H54 (cell line): ENCODE measurements at places on chromosomes 3 and 15.

DNA sequence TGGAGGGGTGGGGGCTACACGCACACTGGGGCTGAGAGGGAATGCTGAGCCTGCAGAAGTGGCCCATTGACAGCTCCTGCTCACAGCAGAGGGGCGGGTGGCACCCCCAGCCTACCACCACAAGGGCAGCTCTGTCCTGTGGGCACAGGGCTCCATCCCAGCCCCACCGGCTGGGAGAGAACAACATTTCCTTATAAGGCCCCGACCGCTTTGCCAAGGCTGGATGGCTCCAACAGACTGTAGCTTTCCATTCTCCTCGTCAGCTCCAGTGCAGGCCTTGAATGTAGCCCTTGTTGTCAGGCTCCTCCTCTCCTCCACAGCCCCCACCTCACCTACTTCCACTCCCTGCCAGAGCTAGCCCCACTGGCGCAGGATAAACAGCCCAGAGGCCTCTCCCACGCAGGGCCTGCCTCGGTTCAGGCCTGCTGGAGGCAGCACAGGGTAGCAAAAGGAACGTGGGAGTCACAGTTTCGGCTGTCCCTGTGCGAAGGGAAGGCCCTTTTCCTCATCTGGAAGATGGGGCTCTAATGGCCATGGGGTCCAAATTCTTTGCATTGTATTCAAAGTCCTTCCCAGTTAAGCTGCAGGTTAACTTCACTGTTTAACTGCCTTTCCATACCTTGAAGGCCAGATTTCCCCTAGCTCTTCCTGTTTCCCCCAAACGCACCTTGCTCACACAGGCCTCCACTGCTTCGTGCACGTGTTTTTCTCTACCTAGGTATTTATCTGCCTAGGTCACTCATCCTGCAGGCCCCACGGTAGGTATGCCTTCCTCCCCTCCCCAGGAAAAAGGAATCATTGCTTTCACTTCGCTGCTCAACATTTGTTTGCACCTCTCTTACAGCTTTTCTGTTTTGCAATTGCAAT is 101.6 kb upstream of the LPP start:
- no peak for DNase-seq

GRCh38 chr3:141839389-141839788 is 37.1 kb upstream of the ATP1B3 start:
- no peak for DNase-seq

DNA sequence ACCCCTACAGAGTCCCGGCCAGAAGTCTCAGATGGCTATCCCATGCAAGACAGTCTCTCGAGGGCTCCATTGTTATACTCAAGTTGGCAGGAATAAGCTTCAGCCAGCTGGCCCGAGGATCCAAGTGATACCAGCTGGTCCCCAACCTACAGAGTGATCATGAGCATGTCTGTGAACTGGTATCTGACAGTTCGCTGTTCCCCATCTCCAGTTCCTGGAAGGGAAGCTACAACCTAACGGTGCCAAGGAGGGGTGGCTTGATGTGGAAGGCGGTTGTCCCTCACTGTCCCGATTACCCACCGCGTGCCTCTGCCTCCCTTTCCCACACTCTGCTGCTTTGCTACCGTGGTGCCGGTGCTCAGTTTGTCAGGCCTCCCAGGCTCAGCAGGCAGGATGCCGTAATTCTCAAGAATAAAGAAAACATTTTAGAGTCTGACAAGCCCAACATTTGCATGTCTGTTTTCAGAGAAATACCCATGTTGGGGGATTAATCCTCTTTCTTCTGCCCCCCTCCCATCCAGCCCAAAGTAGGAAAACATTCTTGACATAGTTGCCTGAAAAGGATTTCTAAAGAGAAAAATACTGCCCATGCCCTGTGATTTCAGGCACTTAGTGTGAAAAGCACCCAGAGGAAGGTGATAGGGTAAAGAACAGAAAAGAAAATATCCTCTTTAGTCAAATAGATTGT is 49.4 kb upstream of the HES1 start:
- no peak for DNase-seq

DNA sequence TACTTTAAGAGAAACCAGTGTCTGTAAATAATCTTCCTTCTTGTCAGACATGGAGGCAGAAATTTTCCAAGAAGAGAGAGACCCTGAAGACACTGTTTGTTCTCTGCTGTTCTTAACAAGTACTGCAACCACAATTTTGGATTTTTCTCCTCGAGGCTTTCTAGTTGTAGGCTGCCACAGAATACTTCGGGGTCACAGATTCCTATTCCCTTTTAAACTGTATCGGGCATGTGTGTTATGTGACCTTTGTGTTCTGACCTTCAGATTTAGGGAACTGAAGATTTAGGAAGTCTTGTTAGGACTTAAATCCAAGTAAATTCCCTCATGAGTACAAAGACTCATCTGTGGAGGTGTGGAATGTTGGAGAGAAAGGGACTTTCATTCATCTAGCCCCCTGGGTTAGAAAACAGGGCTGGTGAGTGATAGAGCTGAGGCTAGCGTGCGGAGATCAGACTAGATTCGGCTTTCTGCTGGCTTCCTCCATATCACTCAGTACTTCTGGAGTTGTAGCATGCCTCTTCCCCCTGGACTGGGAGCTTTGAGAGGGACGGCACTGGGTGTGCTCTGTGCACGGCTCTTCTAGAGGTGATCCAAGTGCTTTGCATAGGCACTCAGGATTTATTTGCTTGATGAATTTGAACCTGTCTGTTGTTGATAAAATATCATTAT is 237.0 kb downstream of the LPP start:
- DNase-seq = no peak

GRCh38 chr15:66735909-66736305 is 33.9 kb downstream of the SMAD6 start:
- DNase-seq = no peak

- DNase-seq = no peak
Observed at GRCh38 chr3:165111401-165111800, 33.1 kb upstream of the SI start.

GRCh38 chr3:5128849-5129248 is 6.8 kb downstream of the ARL8B start:
- no peak for DNase-seq

GRCh38 chr3:153889905-153890334 is 231.3 kb upstream of the ARHGEF26 start:
- DNase-seq = no peak

DNA sequence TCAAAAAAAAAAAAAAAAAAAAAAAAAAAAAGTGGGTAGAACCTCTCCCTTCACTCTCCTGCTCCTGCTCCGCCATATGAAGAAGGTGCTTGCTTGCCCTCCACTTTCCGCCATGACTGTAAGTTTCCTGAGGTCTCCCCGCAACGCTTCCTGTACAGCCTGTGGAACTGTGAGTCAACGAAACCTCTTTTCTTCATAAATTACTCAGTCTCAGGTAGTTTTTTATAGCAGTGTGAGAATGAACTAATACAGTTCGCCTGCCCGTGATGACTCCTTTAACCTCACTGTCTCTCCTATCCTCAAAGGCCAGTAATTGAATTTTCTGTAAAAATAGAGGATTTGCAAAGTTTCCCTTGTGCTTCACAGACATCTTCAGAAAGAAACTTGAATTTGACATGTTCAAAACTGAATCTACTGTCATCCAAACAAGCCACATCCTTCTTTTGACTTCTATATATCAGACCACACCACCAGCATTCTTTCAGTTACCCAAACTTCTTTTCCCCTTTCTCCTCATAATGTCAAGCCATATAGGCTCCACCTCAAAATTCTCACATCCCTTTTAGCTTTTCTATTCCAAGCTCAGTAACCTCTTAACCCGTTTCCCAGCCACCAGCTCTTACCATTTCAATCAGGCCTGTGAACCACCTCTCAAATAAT is 44.3 kb downstream of the P2RY1 start:
- DNase-seq = no peak

GRCh38 chr3:142332390-142332789 is 107.0 kb upstream of the GK5 start:
- DNase-seq = no peak

DNA sequence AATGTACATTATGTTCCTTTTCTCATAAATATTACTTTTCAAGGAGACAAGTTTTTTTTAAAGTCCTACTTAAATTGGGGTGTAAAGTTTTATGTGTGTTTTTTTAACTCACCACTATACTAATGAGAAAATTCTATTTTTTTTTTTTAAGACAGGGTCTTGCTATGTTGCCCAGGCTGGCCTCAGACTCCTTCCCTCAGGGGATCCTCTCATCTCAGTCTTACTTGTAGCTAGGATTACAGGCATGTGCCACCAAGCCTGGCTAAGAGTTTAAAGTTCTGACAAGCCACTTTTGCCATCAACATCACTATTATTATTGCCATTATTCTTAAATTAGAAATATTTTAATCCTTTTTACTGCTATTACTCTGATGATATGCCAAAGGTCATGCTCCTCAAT is 7.7 kb downstream of the TSPAN3 start:
- DNase-seq = no peak

DNA sequence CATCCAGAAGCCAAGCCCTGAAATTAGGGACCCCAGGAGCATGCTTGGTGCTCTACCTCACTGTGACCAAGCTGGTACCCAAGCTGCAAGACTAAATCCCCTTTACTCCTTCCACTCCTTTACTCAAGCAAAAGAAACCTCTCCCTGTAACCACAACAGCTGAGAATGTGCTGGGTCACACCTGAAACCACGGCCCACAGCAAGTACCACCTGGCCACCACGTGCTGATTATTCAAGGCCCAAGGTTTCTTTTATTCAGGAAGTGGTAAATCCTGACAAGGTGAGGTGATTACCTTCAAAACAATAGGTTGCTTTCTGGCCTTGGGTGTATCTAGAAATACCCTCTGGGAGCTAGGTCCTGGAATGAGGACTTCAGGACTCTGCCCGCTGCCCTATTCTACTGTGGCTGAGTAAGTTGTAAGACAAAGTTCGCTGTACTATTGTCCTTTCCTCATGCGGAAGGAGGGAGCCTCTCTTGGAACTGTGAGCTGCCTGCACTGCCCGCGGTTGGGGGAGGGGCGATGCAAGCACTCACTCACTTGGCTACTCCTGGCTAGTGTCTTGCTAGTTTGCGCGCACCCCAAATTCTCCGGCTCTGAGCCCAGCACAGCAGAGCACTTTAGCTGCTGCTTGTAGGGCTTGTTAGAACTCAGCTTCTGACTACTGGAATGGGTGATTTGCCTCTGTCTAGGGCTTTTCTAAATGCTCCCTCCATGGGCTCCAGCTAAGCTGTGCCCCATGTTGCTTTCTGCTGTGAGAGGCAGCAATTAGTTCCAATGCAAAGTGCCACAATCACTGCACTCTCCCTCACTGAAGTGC is 487.1 kb upstream of the CNTN3 start:
- no peak for DNase-seq

DNA sequence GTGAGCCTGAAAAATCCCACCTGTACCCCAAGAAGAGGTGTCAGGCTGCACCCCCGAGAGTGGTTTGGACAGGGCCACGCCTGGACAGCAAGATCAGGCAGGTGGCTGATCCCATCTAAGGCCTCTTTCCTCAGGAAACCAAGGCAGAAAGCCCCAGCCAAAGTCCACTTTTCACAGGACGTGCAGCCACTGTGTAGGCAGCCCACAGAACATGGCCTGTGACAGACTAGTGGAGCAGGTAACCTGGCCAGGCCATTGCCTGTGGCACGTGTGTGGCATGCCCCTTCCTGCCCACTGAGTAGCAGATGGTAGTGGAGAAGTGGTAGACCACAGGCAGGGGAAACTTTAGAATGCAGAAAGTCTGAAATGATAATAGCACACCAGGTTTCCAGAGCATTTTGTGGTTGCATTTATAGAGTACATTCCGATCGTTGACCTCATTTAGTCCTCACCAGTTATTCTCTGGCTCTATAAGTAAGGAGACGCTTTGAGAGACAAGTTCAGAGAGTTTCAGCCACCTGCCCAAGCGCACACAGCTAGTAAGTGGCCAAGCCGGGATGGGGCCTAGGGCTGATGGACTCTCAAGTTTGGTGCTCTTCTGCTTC is 68.7 kb downstream of the AAGAB start:
- no peak for DNase-seq

GRCh38 chr3:61141697-61142096 is 109.6 kb downstream of the FHIT start:
- no peak for DNase-seq

GRCh38 chr15:51840692-51841091 is 11.2 kb downstream of the TMOD3 start:
- DNase-seq = no peak

- DNase-seq = no peak
Observed at GRCh38 chr3:55471522-55472280, 15.4 kb downstream of the WNT5A start.

- DNase-seq = no peak
Observed at GRCh38 chr3:112143689-112144088, 10.6 kb upstream of the GCSAM start.

- DNase-seq = no peak
Observed at GRCh38 chr3:7962301-7962700, 539.3 kb upstream of the LMCD1 start.

DNA sequence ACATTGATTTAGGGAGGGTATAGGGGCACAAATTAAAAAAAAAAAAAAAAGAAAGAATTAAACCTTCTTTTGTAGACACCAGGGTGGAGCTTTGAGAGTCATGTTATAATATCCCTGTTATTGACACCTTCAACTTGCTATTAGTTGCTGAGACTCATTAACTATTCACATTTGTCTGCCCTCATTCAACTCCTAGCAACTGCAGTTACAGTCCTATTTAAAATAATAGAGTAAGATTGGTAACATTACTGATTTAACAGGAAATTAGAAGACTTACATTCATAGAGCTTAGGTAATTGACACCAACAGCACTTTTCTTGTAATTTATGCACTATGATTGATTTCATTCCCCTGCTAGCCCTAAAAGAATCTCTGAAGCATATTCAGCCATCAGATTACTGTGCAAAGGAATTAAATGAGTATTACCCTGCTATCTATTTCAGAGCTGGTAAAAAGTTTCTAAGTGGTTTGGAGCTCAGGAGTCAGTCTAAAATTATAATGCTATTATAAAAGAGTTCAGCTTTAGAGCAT is 148.8 kb upstream of the TBL1XR1 start:
- DNase-seq = no peak

DNA sequence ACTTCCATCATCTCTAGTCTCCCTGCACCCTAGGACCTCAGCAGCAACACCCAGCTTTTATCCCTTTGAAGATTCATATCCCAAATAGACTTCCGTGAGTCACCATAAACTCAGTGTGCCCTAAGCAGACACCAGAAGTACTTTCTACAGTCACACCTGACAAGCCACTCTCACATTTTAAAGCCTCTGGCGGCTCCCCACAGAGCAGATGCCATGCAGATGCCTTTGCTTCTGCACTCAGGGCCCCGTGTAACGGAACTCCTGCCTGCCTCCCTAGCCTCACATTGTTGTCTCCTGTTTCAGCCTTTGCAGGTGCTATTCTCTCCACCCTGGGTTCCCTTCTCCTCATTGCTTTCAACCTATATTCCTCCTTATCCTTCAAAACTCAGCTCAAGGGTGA is 155.5 kb upstream of the SLC24A5 start:
- no peak for DNase-seq

GRCh38 chr3:58697561-58697960 is 31.0 kb upstream of the FAM3D start:
- DNase-seq = no peak

DNA sequence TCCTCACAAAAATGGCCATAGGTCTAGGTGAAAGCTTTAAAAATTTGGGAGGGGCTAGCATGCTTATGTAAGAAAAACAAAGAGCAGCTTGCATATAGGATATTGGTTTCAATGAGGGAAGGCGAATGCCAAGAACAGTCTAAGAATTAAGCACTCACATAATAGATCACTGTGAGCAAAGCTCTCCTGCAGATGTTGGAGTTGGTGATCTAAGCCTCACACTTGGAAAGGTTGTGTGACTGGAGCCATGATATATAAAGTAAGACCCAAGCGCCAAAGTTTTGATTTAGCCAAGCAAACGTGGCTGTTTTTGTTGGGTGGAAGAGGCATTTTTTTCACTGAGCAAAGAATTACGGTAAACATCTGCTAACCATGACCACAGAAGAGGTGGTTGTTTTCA is 237.5 kb downstream of the FOXP1 start:
- no peak for DNase-seq
